ENCODE measurements at places on chromosomes 2 and 18.
A peak's percentile ranks its signal among the peaks of the same experiment; 100 is the strongest.

- DNase-seq: no peak
Observed at GRCh38 chr2:27984153-27984552, 93.6 kb downstream of the BABAM2 start.

- DNase-seq: peak; percentile 78
Observed at GRCh38 chr2:42961385-42961811, 169.0 kb upstream of the HAAO start.

- DNase-seq: peak; percentile 93
Observed at GRCh38 chr18:6729247-6730091, at the start of gene ARHGAP28. ARHGAP28 (plus strand) TSS chr18:6729716; CDS start chr18:6729822, 106 bp downstream.

GRCh38 chr2:127044165-127044718 is 62.7 kb downstream of the BIN1 start:
- no peak for DNase-seq

DNA sequence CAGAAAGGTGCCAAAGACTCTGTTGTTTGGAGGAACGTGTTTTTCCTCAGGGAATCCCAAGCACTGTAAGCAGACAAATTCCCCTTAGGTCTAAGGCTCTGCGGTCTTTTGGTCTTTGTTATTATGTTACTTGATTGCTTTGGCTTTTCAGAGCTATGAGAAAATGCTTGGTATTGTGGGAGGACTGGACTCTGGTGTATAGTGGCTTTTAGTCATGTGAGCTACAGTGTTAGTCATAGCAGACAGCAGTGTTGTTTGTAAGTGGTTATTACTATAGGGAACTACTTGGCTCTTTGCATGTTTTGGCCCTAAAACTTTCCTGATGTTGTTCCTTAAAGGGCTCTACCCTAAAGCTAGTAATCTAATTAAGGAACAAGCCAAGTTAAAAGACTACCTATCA is 956.2 kb upstream of the LRATD1 start:
- DNase-seq: no peak

GRCh38 chr2:64853306-64853705 is 135.9 kb upstream of the SLC1A4 start:
- DNase-seq: peak; percentile 2

DNA sequence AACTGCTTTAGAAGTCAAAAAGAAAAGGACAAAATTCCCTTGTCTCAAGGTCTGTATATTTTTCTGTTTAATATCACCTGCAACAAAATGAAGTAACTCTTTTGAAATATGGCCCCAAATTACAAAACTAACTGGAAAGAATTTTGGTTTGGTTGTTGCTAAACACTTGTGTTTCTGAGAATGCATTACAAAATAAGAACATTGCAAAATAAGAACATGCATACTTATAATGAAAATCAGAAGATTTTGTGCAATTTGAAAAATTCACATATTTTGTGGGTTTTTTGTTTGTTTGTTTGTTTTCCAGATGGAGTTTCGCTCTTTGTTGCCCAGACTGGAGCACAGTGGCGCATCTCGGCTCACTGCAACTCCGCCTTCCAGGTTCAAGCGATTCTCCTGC is 21.8 kb downstream of the NDUFB3 start:
- DNase-seq: no peak

GRCh38 chr2:97695744-97696143 is 17.6 kb upstream of the ZAP70 start:
- DNase-seq: no peak

DNA sequence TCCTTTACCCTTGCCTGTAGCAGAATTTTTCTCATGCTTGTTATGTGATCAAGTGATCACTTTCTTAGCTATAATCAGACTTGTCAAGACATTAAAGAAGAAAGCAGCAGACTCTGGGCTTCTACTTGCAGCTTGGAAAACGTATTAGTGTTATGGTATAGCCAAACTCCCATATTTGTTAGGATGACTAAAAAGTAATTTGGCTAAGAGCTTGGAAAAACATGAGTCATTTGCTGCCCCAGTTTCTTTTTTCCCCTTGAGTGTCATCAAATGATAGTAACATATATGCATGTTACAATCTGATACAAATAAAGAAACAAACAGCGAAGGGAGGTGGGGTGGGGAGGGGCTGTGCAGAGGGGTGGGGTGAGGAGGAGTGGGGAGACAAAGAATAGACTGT is 155.5 kb downstream of the IKZF2 start:
- no peak for DNase-seq

DNA sequence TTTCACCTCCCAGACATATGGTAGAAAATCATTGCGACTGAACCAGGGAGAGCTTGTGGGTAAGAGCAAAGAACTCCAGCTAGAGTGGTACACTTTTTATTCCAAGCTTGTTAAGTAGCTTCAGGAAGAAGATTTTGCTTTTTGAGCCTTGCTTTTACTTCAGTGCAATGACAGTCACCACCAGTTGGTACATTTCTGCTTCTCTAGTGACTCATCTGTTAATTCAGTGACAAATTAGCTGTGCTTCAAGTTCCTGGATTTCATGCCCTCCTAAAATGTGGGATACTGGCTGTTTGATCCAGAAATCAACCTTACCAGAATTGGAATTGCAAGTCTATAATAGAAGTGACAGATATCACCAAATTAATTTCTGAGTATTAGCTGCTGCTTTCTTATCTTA is 117.6 kb upstream of the TTN start:
- DNase-seq: no peak

GRCh38 chr18:77608807-77609206 is 359.2 kb downstream of the GALR1 start:
- no peak for DNase-seq

- DNase-seq: no peak
Observed at GRCh38 chr2:81481242-81481993, 1176.9 kb upstream of the LRRTM1 start.

DNA sequence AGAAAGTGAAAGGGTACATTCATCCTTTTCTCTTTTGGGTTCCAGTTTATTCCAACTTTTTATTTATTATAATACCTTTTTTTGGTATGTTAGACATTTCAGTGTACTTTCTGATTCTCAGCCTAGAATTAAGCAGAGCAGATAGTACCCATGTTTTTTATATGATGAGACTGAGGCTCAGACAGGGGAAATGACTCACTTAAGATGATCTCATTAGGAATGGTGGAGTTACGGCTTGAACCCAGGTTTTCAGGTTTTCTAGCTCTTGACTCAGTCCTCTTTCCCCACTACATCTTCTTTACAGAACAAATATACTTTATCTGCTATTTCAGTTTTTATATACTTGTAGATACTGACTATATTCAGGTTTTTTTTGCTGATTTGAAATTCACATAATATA is 51.7 kb upstream of the OTX1 start:
- no peak for DNase-seq

DNA sequence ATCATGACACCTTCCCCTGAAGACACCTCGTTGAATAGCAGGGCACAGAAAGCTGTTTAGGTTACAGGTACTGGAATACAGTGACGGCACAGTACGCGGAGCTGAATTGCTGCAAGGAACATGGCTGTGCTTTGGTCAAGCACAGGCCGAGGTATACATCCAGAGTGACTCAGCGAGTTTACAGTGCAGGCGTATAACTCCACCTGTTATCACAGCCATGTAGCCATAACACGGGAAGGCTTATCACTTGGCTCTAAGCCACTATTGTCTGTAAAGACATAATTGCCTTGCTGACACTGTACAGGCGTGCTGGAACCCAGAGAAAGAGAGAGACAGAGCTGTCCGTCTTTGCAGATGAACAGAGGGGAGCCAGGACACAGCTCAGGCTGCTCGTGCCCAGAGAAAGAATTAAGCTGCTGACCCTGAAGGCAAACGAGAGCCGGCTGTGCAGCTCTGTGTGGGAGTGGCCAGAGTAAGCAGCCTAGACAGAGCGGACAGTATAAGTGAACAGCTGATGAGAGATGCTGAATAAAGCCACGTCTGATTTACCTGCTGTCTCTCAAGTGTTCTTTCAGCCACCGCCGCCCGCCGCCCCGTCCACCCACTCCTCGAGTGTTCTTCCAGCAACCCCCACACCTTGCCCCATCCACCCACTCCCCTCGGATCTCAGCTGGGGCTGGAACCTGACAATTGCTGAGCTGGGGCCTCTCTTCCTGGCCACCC is 87.3 kb upstream of the PPP1CB start:
- peak; percentile 44 for DNase-seq

DNA sequence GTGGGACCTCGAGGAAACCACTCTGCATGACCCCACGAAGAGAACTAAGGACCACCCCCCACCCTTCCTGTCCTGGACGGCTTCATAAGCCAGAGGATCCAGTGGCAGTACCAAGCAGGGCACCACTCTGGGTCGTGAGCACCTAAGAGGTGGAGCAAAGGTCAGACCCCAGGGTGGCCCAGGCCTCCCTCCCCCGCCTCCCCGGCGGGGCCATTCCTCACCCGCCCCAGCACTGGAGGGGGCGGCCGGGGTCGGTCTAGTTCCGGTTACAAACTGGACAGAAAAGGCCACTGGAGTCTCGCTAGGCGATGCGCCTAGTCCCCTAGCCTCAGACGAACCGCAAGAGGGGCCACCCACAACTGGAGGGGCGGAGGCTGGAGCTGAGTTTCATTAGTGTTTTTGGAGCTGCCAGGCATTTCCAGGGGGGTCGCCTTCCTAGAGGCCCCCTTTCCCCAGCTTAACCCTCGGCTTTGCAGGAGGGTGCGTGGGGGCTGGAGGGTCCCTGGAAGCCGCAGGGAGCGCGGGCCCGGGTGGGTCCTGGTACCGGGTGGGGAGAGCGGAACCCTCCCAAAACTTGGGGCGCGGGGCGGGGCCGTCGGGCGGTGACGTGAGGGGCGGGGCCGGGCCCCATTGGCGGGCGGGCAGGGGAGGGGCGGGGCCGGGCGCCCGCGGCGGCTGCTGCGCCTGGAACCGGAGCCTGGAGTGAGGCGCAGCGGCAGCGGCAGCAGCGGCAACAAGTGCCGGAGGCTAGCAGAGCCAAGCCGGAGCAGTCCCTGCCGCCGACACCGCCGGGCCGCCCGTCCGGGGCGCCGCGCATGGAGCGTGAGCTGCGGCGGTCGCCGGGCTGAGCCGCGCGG is at the start of gene B3GNT2:
B3GNT2 (plus strand) TSS at position 695 of the 857 bp plus-strand sequence. CDS start 26,106 bp downstream, outside the sequence.
- peak; percentile 91 for DNase-seq

DNA sequence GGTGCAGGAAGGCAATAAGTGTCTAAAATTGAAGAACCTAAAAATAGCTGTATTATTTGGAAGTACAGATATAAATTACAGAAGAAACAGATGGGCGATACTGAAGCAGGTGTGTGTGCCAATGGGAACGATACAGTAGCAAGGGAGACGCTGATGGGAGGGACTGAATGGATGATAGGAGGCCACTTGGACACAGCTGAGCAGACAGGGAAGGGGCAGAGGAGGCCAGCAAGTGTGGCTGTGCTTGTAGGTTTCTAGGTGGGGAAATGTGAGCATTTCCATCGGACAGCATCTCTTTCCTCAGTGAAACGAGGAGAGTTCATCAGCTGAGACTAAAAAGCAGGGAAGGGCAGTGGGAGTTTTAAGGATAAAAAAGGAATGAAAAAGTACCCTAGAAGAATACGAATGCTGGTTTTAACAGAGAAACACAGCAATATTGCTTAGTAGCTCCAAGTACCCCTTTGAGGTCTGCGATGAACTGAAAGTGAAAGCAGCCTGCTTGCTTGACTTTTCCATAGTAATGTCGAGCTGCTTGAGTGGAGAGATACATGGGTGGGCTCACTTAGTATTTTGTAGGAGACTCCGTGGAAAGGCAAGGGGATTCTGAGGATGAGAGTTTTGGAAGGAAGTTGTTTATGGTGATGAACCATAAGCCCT is 91.7 kb upstream of the EPC2 start:
- DNase-seq: no peak

GRCh38 chr2:99743146-99743545 is 253.3 kb upstream of the REV1 start:
- DNase-seq: no peak

DNA sequence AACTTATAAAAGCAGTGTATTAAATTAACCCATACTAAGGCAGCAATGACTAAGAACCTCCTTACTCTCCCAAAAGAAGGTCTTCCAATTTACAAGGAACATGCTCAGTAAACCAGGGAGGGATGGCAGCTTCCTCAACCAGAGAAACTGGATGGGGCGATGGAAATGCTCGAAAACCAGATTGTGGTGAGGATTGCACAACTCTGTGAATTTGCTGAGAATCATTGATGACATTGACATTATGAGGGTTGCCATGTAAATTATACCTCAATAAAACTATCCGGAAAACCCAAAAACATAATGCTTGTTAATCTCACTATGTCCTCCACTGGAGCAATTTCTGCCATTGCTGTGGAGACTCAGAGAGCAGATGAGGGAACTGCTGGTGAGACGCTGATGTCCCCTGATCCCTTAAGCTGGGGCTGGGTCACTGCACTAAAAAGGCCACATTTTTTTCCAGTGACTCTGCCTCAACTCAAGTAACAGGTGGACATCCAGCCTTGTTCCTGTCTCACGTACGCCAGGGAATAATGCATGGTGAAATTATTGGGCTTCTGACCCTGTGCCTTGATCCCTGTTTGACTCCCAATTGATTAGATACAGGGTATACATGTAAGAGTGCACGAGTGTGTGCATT is 288.3 kb downstream of the CYP26B1 start:
- no peak for DNase-seq

GRCh38 chr2:155209696-155210450 is 511.4 kb downstream of the KCNJ3 start:
- no peak for DNase-seq

GRCh38 chr2:158395166-158395565 is 61.4 kb downstream of the CCDC148 start:
- no peak for DNase-seq

GRCh38 chr18:8780227-8780626 is 74.9 kb downstream of the MTCL1 start:
- DNase-seq: no peak

- no peak for DNase-seq
Observed at GRCh38 chr2:99880148-99880963, 262.0 kb downstream of the AFF3 start.

GRCh38 chr2:222305516-222306392 is 7.0 kb upstream of the PAX3 start:
- peak; percentile 61 for DNase-seq

DNA sequence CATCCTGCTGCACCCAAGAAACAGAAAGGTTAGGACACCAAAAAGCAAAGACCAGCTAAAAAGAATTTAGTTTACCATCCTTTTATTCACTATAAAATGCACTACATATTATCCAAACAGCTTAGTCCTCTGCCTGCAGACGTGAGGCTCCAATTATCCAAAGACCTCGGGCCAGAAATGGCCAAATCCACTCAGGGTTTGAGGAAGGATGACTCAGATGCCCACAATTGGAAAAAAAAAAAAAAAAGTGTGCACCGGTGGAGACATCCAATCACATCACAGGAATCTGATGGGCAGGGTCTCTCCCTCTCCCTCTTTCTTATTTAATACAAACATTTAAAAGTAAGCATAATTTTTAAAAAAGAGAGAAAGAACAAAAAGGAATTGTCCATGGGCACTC is 65.7 kb downstream of the TRABD2A start:
- DNase-seq: no peak

DNA sequence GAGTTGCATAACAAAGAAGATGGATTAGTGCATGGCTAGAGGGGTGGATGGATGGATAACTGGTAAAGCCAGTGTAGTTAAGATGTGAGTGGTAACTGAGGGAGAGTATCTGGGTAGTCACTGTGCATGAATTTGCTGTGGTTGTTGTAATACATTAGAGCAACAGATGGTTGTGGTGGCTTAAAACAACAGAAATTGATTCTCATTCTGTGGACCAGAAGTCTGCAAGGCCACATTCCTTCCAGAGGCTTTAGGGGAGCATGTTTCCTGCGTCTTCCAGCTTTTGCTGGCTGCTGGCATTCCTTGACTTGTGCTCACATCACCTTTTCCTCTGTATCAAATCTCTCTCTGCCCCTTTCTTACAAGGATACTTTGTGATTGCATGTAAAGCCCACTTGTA is 155.4 kb downstream of the ASB1 start:
- DNase-seq: no peak

All from right forelimb (tissue), 1 donor.